ENCODE measurements at places on chromosomes 11 and 22.

DNA sequence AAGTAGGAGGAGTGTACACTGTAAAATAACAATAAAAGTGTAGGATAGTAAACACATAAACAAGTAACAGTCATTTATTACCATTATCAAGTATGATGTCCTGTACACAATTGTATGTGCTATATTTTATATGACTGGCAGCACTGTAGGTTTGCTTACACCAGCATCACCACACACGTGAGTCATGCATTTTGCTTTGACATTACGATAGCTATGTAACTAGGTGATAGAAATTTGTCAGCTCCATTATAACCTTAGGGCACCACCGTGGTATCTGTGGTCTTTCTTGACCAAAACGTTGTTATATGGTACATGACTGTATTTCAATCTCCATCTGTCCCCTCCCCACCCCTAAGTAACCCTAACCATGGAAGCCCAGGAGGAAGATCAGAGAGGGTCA is 1.1 kb downstream of the DNAL4 start:
- DNase-seq: no peak

GRCh38 chr11:78472905-78473304 is 55.3 kb upstream of the GAB2 start:
- DNase-seq: no peak

GRCh38 chr11:117179048-117179999 is 781 bp downstream of the SIDT2 start:
- no peak for DNase-seq

- DNase-seq: no peak
These were observed 543.2 kb upstream of the B3GAT1 start for GRCh38 chr11:134955281-134955680.

- DNase-seq: no peak
These were observed 9.0 kb downstream of the SYT12 start for GRCh38 chr11:67031791-67032561.

DNA sequence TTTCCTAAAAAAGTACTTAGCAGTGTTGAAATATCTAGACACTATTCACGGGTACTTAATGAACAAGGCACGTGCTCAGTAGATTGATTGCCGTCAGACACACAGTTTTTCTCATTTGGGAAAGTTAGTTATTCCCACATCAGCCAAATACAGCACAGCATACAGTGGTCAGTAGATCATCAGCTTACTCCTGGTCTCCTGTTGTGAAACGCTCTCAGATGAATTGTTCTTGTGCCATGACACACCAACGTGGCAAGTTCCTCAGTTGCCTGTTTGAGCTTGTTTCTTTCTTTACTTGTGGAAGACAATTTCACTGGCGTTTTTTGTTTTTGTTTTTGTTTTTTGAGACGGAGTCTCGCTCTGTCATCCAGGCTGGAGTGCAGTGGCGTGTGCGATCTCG is 8.6 kb downstream of the TAB1 start:
- no peak for DNase-seq

DNA sequence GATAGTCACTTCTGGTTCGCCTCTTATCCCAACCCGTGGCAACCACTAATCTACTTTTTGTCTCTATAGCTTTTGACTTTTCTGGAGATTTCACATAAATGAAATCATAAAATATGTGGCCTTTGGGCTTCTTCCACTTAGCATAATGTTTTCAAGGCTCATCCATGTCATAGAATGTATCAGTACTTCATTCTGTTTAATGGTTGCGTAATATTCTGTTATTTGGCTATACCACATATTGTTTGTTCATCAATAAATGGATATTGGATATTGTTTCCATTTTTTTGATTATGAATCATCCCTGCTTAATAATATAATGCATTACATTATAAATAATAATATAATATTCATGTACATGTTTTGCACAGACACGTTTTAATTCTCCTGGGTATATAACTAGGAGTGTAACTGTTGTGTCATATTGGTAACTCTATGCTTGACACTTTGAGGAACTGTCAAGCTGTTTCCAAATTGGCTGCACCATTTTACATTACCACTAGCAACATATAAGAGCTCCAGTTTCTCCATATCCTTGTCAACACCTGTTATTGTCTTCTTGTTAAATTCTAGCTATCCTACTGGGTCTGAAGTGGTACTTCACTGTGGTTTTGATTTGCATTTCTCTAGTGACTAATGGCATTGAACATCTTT is 181.5 kb downstream of the CADM1 start:
- no peak for DNase-seq

DNA sequence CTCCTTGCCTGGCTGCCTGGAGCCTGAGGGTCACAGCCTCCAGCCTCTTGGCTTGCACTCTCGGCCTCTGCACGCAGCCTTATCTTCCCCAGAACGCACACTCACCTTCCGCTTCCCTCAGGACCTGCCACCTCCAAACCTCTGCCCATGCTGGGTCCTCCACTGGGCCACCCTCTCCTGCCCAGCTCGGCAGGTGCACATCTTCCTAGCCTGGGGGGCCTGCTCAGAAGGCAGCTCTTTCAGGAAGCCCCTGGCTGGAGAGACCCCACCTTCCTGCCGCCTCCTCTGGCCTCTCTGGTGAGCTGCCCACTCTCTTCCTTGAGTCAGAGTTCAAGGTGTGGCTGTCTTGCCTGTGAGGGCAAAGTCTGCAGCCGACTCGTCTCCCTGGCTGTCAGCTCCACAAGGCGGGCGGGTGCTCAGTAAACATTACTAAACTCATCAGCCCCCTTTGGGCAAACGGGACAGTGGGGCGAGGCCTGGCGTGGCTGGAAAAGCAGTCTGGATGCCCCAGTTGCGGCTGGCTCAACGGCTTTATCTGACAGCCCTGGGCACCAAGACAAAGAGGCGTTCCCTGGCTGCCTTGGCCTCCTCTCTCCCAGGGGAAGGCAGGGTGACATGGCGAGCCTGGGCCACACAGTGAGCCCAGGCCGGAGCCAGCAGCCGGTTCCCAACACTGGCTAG is 1.7 kb upstream of the LINC01488 start:
- no peak for DNase-seq

DNA sequence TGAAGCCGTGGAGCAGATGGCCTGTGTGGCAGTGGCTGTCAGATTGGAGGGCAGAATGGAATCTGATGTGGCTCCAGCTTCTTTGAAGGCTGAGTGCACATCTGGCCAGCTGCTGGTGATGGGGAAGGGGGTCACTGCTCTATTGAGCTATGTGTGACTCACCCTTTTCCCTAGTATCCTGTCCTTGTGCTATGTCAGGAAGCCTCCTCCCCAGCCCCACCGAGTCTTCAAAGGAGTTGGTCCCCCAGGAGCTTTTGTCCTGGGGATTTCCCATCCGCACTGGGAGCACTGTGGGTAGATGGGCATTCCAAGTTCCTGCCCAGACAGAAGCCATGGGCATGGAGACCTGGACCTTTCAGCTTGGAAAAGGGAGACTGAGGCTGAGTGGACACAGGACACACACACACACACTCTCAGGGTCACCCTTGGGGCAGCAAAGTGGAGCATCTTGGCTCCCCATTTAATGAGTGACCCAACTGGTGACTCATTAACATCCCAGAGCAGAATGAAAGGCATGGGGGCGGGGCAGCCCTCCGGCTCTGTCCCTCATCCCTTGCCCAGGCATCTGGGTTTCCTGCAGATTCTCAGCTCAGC is 3.3 kb downstream of the SERPINH1 start:
- no peak for DNase-seq

DNA sequence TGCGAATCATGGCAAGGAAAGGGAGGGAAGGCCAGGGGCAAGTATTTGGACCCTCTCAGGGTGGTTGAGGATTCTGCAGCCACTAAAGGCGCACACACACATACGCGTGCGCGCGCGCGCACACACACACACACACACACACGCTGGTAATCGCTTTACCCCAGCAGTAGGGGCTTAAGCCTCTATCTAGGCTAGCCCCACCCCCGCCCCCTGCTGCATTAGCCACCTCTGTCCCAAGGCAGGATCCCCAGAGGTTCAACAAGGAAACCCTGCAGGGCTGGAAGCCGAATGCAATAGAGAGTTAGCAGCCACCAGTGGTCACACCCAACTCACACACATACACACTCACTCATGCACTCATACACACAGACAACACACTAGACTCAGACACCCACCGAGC is 28.6 kb upstream of the ELFN2 start:
- DNase-seq: no peak

DNA sequence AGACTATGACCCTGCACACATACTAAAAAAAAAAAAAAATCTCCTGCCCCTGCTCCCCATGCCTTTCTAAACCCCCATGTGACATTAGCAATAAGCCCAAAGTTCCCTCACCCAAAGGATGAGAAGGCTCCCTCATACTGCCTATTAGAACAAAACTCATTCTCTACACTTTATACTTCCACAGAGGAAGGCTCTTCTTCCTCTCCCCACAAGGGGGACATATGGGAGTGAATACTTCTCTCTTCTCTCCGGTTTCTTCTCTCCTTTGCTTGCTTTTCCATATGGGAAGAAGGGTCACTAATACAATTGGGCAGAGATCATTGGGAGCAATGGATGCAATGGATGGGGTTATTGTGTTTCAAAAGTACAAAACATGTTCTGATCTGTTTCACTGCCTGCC is 3.3 kb downstream of the OR52L1 start:
- DNase-seq: no peak

DNA sequence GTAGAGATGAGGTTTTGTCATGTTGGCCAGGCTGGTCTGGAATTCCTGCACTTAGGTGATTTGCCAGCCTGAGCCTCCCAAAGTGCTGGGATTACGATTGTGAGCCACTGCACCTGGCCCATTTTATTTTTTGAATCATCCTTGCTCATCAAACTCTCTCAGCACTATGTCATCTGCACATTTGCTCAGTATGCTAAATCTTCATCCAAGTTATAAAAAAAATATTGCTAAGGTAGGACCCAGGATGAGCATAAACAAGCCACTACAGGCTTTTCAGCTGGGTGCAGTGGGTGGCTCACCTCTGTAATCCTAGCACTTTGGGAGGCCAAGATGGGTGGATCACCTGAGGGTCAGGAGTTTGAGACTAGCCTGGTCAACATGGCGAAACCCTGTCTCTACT is 510.1 kb upstream of the LARGE1 start:
- DNase-seq: no peak

DNA sequence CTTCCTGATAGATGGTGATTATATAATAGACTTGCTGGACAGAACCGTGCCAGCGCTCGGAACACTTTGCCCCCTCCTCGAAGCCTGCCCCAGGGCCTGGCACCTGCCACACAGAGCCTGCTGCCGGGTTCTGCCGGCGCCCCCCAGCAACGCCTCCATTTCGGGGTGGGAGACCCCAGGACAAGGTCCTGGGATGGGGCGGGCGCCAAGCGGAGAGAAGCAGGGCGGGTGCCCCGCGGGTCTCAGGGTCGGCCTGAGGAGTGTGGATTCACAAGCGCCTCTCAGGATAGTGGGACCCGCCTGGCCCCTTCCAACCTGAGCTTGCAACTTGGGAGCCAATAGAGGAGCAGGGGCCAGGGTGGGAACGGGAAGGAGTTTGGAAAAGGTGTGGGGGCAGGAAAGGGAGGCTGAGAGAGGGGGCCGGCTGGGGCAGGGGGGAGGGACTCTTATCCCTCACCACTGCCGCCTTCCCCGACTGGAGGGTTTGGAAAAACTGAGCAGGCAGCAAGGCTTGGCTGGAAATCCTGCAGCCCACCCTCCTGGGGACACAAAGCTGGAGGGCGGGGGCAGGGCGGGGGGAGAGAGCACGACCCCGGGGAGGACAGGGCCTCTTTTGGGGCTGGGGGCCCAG is 3.3 kb upstream of the BCL9L start:
- DNase-seq: no peak

- no peak for DNase-seq
These were observed 119.2 kb downstream of the SPON1 start for GRCh38 chr11:14081581-14082231.

DNA sequence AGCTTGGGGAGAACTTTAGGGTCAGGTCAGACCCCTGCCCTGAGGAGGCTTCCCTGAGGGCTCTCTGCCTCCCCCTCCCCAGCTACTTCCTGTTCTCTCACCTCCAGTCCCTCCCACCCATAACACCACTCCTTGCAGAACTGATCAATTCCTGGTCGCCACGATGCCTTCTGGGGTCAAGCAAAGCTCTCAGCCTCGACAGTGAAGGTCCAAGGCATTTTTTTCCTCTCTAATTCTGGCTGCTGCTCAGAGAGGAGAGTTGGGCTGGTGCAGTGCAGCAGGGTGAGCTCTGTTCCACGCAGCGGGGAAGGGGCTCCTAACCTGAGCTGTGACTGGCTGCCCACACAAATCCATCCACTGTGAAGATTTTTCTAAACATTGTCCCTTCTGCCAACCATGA is 628.4 kb downstream of the BRD1 start:
- DNase-seq: no peak

DNA sequence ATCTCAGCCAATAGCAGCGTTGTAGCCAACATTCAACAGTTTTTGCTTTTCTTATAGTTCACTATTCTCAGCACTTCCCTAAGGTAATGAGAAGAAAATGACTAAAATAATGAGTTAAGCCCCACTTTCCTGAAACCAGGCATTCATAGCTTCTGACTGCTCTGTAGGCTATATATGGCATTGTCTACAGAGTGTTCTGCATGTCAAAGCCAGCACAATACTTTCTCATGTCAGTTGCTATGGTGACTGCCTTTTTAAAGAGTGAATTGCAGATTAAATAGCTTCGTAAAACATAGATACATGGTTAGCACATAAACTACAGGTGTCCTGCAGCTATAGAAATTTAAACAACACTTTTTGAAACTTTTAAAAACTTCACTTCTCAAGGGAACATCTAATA is 1256.1 kb upstream of the CNTN5 start:
- no peak for DNase-seq

GRCh38 chr22:40908895-40909294 is 42.3 kb upstream of the RBX1 start:
- DNase-seq: no peak
